ENCODE measurements at places on chromosomes 4 and X.
A peak's percentile ranks its signal among the peaks of the same experiment; 100 is the strongest.

DNA sequence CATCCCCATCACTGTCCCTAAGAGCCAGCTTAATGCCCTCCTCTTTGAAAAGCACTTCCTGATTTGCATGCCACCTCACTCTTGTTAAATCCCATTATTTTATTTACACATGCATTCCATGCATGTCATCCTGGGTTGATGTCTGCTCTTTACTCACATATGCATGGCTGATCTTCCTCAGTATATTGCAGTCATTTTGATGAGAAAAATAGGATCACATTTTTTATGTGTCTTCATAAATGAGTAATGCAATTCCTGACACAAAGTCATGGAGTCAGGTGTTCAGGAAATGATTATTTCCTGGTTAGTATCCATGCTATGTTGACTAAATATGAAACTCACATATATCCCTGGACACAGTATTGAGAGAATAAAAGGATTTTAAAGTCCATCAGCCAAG is 204.7 kb downstream of the SLIT2 start:
- DNase-seq, result peak; percentile 36

GRCh38 chr4:148795156-148795864 is 353.1 kb upstream of the NR3C2 start:
- peak; percentile 67 for DNase-seq

DNA sequence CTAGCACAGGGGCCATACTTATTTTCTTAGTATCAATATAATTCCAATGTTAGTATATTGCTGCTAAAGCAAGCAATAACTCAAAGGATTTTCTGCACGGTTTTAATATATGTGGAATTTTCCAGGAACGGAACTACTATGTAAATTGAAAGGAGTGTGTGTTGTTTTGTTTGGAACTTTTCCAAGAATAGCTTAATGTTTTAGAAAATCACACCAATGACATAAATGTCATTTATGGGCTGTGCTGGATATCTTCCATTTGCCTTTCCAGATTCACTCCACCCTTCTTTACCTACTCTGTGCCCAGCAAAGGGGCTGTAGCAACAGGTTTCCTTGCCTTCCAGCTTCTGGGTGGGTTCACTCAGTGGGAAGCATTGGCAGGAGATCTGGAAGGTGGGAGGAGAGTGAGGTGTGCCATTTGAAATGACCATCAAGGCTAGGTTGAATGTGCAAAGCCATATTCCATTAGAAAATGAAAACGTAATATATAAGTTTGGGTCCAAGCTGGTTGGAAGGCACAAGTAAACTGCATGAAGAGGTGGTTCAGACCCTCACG is 25.2 kb upstream of the ZFX start:
- no peak for DNase-seq

DNA sequence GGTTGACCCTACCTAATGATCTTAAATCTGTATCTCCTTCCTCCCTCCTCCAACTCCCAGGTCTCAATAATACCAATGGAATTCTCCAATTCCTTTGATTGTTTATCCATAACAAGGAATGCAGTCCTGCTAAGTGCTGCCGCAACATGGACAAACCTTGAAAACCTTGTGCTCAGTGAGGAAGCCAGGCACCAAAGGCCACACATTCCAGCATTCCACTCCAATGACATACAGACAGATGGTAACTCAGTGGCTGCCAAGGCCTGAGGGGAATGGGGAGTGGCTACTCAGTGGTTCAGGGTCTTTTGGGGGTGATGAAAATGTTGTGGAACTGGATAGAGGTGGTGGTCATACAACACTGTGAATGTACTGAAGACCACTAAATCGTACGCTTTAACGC is 10.4 kb downstream of the HAUS7 start:
- DNase-seq, result peak; percentile 61

GRCh38 chr4:19689511-19689910 is 562.2 kb upstream of the SLIT2 start:
- DNase-seq, result peak; percentile 96

DNA sequence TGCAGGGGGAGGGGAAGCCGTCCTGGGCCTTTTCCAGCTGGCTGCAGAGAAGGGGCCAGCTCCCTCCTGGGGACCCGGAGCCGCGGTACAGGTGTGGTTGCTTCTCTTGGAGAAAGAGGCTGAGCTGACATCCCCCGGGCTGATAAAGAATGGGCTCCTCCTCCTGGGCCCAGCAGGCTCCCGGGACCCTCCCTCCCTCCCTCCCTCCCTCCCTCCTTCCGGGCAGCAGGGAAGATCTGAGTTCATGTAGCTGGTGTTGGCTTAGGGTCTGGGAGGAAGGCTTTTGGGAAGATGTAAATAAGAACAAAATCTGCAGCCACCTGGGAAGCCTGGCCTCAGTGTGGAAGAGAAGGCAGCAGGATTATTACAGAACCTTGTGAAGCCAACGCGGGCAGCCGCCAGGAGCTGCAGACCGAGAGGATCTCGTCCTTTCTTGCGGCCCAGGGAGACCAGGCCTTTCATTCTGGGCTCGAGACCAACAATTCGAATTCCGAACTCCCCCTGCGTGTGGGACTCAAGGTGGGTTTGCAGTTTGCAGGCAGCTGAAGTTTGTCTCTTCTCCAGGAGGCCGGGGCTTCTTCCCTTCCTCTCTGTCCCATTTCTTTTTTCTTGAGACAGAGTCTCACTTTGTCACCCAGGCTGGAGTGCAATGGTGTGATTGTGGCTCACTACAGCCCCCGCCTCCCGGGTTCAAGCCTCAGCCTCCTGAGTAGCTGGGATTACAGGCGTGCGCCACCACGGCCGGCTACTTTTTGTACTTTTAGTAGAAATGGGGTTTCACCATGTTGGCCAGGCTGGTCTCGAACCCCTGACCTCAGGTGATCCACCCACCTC is at the start of gene PLCXD1:
PLCXD1 (plus strand) TSS at position 216 of the 834 bp plus-strand sequence. CDS start 2,807 bp downstream, outside the sequence.
- DNase-seq, result peak; percentile 75

DNA sequence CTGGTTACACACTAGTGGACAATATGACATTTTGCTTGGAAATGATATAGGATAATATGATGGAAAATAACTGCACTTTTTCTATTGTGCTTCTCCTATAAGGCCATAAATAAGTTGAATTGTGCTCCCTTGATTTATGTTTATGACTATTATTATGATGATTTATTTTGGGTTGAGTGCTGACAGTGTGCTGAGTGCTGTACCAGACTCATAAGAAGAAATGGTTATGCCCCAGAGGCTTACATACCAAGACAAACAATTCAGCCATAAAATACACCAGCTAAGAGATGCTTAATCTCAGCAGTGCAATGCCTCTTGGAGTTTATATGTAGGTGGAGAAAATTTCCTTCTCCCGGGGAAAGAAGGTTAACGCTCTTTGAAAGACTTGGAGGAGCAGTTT is 199.8 kb upstream of the NOCT start:
- DNase-seq, result no peak

GRCh38 chr4:115272594-115272993 is 159.2 kb upstream of the NDST4 start:
- no peak for DNase-seq

DNA sequence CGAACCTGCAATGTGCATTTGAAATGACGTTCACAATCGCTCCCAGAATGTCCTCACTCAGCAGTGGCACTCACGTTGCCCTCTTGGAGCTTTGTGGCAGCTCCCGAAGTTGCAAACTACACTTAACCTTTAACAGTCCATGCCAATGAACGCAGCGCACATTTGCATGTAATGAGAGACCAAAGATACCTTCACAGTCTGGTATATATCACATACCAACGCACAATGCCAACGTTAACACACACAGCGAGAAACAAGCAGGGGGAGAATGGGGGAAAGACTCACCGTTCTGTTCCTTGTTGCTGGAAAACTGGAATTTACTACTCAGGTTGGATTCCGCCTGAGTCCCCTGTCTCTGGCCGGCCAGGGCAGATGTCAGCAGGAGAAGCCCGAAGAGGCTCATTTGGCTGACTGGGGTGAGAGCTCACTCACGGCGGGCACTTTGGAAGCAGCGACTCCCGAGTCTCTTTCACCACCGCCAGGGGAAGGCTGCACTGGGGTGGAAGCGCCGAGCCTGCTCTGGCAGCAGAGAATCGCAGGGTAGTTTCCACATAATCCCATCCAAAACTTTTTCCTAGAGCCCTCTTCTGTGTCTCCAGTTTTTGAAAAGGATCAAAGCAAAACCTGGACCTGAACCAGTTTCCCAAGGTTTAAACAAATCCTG is 966 bp downstream of the PDGFC start:
- peak; percentile 74 for DNase-seq

DNA sequence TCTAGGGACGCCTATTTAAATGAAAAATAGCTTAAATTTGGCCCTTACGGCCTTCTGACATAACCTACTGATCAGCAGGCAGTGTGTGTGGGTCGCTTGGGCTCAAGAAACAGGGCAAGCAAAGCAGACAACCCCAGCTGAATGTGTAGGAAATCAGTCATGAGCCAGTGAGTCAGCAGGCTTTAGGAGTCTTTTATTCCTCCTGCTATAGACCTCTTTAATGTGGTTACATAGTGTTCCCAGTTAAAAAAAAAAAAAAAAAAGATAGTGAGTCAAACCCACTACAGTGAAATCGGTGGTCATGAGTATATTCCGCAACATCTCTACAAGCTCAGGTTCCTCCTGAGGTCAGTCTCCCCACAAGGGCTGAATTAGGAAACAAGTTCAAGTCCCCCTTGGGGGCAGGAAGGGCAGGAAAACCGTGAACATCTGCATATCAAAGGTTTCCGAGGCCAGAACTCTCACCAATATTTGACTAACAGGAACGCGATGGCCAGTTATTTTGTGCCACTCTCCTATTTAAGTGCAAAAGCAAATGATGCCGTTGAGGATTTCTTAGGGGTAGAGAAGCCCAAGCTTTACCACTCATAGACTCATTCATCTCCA is 32.7 kb downstream of the ACSL1 start:
- DNase-seq, result peak; percentile 91

DNA sequence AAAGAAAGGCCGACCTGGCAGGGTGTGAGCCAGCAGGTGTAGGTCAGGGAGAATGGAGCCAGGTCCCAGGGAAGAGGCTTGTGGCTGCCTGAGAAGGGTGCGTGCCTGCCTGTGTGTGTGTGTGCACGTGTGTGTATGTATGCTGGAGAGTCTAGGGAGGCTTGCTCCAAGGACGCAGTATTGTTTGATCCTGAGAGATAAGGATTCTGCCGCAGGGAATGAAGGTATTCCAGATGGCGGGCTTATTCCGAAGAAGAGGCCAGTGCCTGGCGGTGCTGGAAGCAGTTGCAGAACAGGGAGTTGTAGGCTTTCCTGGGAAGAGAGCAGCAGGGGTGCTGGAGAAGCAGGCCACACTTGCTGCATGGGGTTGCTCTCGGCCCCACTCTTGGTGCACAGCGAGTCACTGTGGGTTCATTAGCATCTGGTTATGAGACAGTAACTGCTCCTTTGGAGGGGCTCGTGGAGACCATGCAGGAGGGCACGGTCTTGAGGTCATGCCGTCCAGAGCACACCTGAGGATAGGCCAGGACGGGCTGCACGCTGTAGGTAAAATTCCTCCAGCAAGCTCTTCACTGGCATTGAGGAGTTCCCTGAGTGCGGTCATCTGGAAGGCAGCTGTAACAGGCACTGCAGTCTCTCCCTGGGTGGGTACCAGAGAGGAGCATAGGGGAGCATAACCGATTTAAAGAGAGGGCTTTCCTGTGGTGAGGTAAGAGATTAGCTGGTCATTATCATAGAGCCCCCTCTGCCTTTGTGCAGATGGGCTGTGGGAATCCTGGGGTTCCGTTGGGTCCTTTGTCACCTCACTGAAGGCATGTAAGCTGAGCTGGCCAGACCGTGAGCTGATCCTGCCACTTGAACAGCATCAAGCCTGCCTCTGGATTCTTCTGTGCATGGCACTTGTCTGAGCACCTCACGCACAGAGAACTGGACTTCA is 29.9 kb upstream of the MSANTD1 start:
- DNase-seq, result no peak

GRCh38 chr4:56217343-56217890 is 169.9 kb downstream of the AASDH start:
- no peak for DNase-seq

GRCh38 chr4:57044279-57044678 is 65.6 kb downstream of the POLR2B start:
- DNase-seq, result peak; percentile 89

DNA sequence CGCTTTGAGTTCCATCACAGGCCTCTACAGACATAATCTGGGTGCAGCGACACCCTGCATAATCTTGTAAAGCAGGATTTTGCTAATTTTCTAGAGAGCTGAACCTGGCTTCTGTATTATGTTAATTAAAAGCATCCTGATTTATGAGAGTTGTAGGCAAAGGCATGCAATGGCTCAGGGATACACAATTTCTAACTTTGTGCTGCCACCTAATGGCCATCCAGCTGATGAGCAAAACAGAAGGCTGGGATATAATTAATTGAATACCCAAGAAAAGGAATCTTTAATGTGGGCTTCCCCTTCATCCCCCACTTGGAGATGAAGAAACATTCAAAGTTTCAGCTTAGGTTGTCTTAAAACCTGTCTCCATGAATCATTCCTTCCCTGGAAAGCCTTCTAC is 78.1 kb downstream of the BMP15 start:
- peak; percentile 9 for DNase-seq

- peak; percentile 16 for DNase-seq
Measured at GRCh38 chr4:173752610-173753230, 222.7 kb upstream of the HAND2 start.

GRCh38 chr4:60129740-60130139 is 1070.4 kb upstream of the ADGRL3 start:
- peak; percentile 16 for DNase-seq

DNA sequence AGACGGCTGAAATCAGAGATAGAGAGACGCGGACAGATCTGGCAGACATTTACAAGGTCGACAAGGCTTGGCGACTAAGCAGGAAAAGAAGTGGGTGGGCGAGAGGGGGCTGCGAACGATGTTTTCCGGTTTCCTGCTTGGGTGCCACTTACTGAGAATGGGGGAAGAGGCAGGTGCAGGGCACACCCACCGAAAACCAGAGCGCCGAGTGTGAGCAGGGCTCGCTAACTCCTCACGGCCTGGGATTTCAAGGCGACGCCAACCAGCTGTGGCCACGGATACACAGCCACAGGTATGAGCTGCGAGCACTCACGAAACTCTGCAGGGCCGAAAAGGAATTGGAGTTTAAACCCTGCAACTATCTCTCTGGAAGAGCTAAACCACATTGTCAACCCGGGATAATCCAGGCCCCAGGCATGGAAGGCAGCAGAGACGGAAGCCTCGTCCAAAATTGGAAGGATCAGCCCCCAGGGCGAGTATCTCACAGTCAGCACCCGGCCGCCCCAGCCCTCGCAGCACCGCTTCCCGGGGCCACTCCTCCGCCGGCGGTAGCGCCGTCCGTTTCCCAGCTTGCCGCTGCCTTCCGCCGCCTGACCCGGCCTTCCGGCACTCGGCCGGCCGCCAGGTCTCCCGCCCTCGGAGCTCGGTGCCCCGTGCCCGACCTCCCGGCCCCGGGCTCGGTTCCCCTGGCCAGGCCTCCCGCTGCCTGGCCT is 778 bp downstream of the CASP3 start:
- DNase-seq, result peak; percentile 44

- DNase-seq, result no peak
Measured at GRCh38 chr4:72031868-72032608, at the start of gene NPFFR2. NPFFR2 (plus strand) TSS chr4:72032000; CDS start chr4:72128592, 96,592 bp downstream.

- DNase-seq, result peak; percentile 25
Measured at GRCh38 chrX:17613979-17614588, 123.2 kb upstream of the SCML1 start.

DNA sequence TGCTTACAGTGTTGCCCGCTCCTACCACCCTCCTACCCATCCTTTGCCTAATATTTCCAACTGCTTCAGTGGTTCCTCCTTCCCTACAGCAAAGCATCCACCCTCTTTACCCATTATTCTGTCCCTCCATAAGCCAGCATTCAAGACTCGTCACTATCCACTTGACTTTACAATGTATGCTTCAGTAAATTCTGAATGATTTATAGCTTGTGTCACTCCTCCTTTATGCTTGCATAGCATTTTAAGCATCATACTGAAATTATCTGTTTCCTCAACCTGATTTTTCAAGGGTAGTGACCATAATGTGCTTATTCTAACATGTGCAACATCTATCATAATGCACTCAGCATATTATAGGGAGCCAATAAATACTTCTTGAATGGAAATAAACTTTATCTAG is 365.5 kb downstream of the RAB28 start:
- DNase-seq, result no peak

All from fibroblast of skin of right biceps (primary cell).